T-helper 9 cell (primary cell): ENCODE measurements at places on chromosomes 3 and 15.

DNA sequence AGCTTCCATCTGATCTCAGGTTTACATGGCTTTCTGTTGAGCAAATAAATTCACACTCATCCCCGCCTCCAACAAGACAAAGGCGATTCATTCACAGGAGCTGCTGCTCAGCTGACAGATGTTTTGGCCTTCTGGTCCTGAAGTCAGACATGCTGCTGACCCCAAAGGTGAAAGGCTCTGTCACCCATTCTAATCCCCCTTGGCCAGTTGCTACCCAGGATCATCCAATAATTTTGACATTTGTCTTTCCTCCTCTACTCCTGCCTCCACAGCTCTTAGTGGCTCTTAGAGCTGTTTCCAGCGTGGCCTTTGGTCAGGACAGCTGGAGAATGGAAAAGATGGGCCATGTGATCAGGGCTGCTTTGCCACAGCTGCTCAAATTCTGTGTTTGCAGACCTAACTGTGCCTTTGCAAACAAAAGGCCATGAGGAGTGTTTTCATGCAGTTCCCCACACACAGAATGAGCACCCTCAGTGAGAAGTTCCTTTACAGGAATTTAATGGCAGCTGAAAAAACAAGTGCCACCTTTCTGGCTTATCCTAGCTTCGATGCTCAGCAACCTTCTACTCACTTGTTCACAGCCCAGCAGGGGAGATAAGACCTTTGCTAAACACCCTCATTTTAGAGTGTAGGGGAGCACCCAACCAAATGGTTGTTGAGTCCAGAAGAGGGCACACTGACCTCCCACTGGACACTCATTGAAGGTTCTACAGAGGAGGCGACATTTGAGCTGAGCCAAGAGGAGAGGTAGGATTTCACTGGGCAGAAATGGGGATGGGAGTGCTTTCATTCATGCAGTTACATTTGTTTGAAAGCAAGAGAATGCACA, 39.0 kb downstream of the CYP19A1 start:
- no peak for DNase-seq

GRCh38 chr15:62897634-62898033, 144.9 kb upstream of the TPM1 start:
- no peak for DNase-seq

GRCh38 chr3:43537225-43537624, 84.6 kb downstream of the ANO10 start:
- DNase-seq, result no peak

- DNase-seq, result peak; percentile 57
These were observed 8.6 kb downstream of the TLR9 start for GRCh38 chr3:52216585-52217408.

DNA sequence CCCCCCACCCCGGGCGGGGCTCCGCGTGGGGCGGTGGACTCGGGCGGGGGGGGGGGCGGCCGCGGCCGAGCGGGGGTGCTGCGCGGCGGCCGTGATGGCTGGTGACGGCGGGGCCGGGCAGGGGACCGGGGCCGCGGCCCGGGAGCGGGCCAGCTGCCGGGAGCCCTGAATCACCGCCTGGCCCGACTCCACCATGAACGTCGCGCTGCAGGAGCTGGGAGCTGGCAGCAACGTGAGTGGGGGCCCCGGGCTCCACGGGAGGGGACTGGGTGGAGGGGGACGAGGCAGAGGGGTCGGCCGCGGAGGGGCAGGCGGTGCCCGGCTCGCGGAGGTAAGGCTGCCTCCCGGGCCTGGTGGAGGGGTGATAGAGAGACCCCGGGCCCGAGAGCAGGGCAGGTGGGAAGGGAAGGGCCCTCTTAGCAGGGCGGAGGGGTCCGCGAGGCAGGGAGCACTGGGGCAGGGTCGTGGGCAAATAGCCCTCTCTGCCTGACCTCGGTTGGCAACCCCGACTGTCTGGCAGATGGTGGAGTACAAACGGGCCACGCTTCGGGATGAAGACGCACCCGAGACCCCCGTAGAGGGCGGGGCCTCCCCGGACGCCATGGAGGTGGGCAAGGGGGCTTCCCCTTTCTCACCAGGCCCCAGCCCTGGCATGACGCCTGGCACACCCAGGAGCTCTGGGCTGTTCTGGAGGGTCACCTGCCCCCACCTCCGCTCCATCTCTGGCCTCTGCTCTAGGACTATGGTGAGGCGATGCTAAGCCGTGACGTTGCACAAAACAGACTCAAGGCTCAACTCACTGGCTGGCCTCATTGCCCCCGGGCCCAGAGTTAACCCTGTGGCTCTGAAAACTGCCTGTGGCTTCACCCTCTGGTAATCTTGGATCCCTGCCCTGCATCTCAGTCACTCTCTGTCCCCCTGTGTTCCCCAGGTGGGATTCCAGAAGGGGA, at the start of gene ECE2:
Gene ECE2 (plus strand): TSS at position 62 of the 950 bp plus-strand sequence. CDS start 132 bp downstream, at position 194.
- no peak for DNase-seq

- DNase-seq, result peak; percentile 11
These were observed 1.1 kb downstream of the RAF1 start for GRCh38 chr3:12662593-12663400.

GRCh38 chr15:37016231-37016630, 84.1 kb downstream of the MEIS2 start:
- DNase-seq, result no peak
